RKO (cell line): ENCODE measurements at places on chromosomes 3 and 15.

DNA sequence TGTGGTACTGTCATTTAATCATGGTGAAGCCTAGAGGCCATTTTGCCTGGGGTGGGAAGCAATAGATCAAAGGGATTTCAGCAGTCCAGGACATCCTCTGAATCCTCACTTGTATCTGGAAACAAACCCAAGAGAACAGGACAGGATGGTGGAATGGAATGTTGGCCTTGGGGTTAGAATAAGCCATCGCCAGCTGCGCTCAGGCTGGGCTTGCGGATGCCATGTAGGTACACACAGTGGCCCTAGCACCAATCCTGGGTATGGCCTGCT lies 76.5 kb upstream of the ALDH1A3 start:
- no peak for DNase-seq

DNA sequence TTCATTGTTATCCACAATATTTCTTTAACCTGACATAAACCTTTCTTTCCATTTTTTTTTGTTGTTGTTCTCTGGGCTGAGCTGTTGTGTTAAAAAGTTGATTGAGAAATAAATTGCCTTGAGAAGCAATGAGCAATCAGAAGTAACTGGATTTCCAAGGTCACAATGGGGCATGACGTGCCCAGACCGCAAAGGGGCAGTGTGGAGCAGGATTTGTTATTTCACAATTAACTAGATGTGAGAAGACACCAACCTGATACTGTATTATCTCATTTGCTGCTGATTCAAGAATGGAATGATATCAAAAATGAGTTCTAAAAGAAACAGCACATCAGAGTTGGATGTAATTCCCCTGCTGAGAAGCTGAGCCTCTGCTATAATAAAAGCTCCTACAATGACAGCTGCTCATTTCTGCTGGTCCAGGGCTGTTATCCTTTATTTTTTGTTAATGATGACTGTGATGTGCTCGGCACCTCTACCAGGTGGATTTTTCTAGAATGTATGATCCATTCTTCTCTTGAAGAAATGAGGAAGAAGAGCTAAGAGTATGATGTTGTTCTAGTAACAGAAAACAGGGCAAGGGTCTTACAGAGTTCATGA lies 28.1 kb downstream of the CPNE4 start:
- peak; percentile 45 for DNase-seq

DNA sequence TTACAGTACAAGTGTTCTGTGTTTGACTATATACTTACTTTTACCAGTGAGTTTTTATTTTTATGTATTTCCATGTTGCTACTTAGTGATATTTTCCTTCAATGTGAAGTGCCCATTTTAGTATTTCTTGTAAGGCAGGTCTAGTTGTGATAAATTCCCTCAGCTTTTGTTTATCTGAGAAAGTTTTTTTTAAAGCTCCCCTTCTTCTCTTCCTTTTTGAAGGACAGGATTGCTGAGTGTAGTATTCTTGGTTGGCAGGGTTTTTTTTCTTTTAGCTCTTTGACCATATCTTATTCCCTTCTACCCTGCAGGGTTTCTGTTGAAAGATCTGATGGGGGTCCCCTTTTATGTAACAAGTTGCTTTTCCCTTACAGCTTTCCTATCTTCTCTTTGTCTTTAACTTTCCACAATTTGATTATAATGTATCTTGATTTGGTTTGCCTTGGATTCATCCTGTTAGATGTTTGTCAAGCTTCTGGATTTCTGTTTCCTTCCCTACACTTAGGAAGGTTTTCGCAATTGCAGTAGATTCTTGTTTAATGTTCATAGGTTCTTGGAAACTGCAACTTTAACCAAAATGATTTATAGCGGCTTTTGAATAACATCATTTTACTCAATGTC lies 7.9 kb downstream of the PLAAT1 start:
- no peak for DNase-seq

DNA sequence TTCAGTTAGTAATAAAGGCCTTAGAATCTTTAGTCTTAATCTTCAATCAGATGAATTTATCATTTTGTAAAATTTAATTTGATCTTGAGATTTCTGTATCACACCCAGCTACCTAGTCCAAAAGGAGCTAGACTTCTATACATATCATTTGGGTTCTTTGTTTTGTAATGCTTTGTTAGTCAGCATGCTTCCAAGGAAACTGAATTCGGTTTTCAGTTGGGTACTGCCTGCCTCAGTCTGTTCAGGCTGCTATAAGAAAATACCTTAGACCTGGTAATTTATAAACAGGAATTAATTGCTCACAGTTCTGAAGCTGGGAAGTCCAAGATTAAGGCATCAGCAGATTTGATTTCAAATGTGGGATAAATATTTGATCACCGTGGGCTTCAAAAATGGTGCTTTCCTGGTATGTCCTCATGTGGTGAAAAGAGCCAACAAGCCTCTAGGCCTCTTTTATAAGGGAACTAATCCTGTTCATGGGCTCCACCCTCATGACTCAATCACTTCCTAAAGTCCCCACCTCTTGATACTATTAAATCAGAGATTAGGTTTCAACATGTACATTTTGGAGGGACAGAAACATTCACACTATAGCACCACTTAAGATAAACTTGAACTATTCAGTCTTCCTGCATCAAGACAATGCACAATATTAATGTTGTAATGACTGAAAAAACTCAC lies 800.7 kb downstream of the NAALADL2 start:
- DNase-seq = no peak

DNA sequence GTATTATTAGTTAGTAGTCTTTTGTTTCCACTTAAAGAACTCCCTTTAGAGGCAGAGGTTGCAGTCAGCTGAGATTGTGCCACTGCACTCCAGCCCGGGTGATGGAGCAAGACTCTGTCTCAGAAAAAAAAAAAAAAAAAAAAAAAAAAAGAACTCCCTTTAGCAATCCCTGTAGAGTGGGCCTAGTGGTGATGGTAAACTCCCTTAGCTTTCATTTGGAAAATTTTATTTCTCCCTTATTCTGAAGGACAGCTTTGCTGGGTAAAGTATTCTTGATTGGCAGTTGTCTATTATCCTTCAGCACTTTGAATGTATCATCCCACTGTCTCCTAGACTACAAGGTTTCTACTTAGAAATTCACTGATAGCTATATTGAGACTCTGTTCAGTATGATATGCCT lies 46.0 kb downstream of the RPL39L start:
- no peak for DNase-seq

- no peak for DNase-seq
These were observed 133.2 kb upstream of the DAZL start for GRCh38 chr3:16738451-16738850.

DNA sequence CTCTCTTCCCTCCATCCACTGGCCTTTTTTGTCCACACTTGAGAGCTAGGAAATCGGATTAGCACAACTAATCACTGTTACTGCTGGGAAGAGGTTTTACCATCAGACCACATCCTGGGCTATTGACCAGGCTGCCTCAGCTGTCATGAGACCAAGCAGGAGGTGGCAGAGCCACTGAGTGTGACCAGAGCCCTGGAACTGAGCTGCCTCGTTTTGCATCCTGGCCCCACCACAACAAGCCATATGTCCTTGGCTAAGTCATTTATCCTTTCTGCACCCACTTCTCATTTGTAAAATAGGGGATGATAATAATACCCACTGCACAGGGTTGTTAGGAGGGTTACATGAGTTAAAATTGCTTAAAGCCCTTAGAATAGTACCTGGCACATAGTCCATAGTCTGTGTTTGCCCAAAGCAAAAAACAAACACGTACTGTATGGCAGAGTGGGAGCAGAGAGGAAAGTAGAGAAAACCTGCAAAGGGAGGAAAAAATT lies 34.1 kb downstream of the TMEM158 start:
- no peak for DNase-seq

DNA sequence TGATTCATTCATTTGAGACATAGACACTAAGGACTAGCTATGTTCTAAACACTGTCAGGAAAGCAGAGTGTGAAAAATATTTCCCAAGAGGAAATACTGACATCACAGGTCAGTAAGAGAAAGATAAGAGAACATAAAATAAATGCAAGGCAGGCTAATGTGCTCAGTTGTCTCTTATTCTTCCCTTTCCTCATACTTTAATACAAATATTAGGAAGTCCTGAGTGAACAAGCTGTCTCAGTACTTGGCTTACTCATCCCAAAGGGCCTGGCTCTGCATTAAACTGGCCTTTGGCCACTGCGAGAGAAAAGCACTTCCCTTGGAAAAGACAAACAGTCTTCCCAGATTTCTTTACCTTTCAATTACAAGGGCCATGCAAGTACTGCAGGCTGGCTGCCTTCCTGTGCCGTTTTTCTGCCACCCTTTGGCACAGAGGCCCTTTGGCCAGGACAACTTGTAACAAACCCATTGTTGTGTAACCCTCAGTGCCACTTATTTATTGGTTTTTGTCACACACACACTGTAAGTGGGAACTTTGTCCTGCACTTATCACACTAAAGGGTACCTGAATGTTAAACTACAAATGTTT lies 31.7 kb downstream of the EDC3 start:
- DNase-seq = no peak

DNA sequence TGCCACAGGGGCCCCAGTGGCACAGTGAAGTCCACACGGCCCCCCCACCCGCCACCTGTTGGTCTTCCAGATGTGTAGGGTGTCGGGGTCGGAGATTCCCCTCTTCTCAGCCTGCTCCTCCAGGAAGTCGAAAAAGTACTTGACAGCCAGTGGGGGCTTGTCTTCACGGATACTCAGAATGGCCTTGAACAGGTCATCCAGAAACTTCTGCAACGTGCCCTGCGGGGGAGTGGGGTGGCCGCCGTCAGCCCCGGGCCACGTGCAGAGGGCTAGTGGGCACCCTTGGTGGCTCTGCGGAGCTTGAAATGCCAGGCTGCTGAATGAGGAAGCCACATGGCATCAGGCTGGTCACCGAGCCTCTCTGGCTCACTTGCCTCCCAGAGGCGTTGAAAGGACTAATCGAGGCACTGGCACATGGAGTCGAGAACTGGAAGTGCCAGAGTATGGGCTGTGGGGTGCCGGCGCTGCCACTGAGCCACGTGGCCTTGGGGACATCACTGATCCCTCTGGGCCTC lies 16.6 kb downstream of the H1-8 start:
- no peak for DNase-seq

GRCh38 chr3:169264711-169265110 lies 398.8 kb downstream of the MECOM start:
- DNase-seq = no peak

DNA sequence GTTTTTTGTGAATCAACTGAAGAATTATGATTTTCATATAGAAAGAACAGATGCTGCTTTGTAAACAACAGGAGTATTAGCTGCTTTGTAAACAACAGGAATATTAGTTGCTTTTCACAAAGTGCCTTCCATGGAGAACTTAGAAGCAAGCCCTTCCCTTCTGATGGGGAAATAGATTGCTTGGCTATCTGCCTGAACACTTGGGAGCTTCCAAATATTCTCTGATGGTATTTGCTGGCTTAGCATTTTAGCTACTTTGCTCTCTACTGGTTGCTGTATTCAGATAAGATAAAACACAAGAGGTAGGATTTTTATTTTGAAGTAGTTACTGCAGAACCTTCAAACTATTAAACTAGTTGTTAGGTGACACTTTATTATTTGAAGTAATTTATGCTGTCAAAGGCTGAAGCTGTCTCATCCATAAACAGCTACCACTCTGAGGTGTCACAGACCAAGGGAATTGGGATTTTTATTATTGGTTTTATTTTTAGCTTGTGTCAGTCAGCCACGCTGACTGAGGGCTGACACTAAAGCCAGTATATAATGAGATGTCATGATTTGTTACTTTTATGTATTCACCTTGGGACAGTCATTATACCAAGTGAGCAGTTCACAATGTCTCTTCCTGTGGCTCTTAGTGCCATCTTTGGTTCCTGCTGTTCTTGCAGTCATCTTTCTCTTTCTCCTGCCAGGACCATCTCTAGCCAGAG lies 50.0 kb downstream of the ZIC1 start:
- no peak for DNase-seq

DNA sequence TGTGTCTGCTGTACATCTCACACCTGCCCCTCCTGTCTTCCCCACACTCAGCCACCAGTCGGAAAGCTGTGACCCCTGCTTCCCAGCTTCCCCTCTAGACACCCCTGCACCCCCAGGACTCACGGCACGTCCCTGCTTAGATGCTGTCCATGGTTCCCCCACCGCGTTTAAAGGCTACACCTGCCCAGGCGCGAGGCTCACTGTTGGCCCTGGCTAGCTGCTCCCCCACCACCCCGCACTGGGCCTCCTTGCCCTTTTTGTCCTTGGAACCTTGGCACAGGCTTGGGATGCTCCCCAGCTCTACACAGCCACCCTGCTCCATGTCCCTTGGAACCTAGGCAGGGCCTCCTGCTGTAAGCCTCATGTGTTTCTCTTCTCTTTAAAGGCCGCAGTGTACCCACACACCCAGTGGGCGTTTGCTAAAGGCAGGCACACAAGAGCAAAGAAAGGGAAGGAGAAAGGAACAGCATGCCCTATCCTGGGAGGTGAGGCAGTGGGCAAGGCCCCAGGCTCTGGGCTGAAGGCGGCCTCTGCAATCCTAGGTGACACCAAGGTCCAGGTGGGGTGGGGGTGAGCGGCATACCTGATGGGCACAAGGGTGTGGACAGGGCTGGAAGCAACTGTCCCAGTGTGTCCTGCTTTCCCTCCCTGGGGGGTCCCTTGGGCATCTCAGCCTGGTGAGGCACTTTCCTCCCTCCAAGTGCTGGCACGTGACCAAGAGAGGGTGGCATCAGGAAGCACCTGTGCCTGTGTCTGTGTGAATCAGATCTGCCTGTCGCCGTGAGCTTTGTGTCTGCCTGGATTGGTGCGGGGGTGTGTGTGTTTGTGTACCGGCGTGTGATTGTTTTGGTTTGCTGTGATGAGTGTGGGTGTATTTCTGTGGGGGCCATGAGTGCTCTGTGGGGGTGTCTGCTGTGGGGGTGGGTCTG lies 54.4 kb downstream of the TPRA1 start:
- no peak for DNase-seq

GRCh38 chr3:153069598-153070510 lies 92.2 kb upstream of the RAP2B start:
- DNase-seq = peak; percentile 43

- no peak for DNase-seq
These were observed 186.6 kb downstream of the TIGIT start for GRCh38 chr3:114480442-114480841.

- DNase-seq = no peak
These were observed 37.8 kb upstream of the TRH start for GRCh38 chr3:129936757-129937156.

DNA sequence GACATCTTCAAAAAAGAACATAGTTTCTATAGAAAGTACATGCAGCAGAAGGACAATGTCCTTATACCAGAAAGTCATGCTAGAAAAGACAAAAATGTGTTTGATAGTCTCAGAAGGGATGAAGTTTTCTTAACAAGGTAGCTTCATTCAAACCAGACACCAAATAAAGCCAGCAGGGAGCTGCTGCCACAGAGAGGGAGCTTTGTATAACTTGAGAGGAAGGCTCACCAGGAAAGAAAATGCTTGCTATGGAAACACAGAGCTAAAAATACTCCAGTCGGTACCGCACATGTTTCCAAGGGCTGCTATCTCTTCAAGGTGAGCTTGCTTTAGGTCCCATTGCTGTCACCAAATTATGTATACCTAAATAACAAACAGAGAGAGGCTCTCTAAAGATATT lies 1074.8 kb upstream of the ALCAM start:
- DNase-seq = no peak
